ENCODE measurements at places on chromosomes 6 and 20.

DNA sequence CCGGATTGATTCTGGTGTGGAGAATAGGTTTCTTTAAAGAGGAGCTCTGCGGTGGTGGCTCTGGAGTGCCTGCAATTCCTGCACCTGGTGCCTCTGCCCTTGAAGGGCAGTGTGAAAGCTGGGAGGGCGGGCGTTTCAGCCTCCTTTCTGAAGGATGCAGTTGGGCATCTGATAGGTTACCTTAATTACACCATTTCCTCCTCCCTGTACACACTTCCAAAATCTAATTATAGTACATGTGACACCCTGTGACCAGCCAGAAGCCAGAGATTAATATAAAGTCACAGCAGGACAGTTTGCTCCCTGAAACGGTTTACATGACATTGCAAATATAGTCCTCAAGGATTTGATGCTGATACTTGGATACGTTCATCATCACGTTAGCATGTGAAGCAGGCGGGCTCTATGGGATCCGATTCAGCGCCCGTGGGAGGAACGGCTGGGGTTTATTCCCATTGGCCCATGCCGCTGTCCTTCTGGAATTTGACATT lies 548.2 kb downstream of the QKI start:
- DNase-seq, result no peak

GRCh38 chr6:143260857-143261256 lies 189.6 kb downstream of the ADAT2 start:
- no peak for DNase-seq

GRCh38 chr6:76814496-76815458 lies 648.5 kb downstream of the HTR1B start:
- no peak for DNase-seq

DNA sequence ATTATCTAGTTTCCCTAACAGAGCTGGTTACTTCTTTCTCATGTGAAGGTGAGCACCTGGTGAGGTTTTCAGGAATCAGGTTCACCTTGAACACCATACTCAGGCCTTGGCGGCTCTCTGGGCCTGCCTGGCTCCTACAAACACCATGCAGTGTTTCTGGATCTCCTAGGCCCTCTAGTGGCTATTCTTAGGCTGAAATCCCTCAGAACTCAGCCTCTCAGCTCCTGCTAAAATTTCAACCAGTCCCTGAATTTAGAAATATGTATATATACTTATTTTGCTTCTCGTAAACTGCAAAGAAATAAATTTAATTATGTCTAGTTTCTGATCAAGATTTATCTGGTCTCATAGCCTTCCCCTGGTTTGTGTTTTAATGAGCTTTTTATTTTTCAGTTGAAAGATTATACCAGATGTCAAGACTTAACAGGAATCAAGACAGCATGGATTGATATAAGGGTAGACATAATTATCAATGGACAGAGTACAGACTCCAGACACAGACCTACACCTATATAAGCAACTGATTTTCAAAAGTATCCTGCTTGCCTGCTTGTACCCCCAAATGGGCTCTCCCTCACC lies 55.9 kb downstream of the ANKEF1 start:
- peak; percentile 46 for DNase-seq

DNA sequence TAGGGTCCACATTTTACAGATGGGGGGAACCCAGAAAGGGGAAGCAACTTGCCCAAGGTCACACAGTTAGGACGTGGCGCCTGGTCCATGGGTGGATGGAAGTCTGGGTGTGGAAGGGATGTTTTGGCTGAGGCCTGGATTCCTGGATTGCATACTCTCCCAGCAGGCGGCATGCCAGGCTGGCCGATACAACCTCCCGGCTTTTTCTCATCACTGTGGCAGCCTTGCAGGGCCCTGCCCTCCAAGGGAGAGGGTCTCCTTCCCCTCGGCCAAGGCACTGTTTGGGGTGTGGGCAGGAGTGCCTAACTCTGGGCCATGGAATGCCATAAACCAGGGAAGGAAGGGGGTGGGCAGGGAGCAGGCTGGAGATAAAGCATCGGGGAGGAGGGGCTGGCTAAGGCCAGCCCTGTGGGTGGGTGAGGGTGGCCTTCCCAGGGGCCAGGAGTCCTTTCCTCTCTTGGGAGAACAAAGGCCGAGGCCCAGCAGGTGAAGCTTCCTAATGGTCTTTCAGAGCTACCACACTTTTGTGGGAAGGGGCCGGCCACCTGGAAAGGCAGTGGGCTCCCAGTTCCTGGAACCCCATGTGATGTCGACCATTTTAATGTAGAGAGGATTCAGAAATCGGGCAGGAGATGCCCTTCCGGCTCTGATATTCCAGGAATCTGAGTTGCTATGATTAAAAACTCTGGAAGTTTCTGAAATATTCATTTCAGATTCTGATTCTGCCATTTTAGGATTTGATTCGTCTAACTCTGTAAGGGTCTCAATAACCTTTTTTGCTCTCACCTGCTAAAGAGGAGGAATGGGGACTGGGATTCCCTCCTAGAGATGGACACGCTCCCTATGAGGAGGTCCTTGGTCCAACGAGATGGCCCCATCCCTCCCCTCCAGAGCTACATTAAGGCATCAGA lies 4.2 kb downstream of the FOXS1 start:
- no peak for DNase-seq

- DNase-seq, result no peak
Measured at GRCh38 chr6:15079288-15079817, 166.5 kb upstream of the JARID2 start.

DNA sequence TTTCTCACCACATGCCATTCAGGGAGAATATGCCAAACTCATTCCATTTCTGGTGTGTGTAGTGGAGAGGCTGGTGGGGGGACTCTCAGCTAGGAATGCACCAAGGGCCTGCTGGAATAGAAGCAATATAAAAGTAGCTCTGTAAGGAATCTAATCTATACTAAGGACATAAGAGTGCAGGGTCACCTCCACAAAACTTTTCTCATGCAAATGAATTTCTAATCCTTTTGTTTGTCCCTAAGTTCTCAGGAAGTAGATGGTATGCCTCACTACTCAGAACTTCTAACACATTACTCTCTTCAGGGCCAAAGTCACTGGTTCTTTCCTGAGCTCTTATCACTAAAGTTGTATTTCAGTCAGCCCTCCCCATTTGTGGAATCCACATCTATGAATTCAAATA lies 427.2 kb downstream of the C6orf118 start:
- no peak for DNase-seq

GRCh38 chr6:55574556-55574955 lies 4.4 kb downstream of the HMGCLL1 start:
- no peak for DNase-seq

- no peak for DNase-seq
Measured at GRCh38 chr6:25617997-25618396, 34.0 kb upstream of the SCGN start.

DNA sequence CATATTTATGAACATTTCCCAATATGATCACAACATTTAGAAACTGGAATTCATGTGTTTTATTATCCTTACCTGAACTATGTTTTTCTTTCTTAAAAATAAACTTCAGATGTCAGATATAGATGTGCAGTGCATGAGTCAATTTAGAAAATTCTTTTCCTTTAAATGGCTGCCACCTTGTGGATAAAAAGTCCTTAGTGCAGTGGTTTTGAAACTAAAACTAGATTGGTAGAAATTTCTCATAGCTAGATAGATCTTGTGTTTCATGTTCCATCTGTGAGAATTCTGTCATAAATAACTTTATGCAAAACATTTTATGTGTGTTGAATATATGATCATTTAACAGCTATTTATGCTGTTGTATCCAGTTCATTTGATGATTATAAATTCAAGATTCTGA lies 134.9 kb downstream of the KLHL32 start:
- peak; percentile 66 for DNase-seq

DNA sequence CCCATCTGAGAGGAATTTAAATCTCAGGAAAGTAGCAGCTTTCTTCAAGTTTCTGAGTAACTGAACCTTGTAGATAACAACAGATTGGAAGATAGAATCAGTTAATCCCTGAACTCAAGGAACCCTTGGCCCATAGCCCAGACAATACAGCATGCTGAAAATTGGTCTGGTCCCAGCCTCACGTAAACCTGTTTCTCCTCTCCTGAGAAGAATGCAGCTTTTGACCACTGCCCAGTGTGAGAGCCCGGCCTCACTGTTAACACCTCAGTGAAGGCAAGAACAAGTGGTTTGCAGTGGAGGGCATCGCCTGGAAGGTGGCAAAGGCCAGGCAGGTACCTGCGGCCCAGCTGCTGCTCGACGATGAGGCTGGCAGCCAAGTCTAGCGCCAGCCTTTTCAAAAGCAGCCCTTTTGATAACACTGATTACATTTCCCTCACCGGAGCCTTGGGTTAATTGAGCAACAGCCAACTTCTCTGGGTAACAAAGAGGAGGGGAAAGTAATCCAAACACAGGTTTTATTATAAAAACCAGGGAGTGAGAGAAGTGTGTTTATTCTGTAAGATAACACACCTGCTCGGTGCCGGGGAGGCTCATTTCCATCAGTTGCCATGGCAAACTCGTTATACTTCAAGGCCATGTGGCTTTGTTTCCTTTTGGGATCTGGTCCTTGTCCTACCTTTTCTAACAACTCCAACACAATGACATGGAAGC lies 54.0 kb downstream of the TRAF3IP2 start:
- DNase-seq, result no peak

DNA sequence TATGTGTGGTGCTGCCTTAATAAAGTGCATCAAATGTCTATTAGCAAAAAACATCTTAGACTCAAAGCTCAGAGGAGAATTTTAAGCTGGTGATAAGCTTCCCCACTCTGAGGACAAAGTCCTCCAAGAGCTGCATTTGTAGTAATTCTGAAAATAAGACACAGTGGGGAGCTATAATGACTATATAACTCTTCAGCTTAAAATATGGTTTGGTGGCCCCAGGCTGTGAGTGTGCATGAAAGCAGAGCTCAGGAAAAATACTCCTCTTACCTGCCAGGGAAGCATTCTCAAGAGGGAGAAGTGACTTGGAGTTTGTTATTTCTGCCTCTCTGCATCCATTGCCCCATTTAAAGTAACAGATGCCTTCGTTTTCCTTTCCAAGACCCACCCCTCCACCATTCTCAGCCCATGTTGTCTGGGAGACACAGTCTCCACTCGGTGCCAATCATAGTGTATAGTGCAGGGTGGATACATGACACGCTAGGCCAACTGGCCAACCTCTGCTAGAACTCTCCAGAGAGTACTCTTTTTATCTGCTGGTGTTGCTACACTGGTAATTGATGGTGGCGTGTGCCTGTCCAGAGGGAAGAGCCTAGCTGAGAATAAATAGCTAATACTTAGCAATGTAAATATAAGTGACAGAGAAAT lies 229.2 kb downstream of the PHF3 start:
- no peak for DNase-seq

All from AML-193 (cell line).